ENCODE measurements at places on chromosomes 2 and 18.

GRCh38 chr2:121196849-121197155 is 88.2 kb downstream of the TFCP2L1 start:
- H3K36me3 ChIP-seq = no peaks in the 10 kb centered on the region

- H3K27ac ChIP-seq = no peak overlapping the region
- H3K36me3 ChIP-seq = no peaks in the 10 kb centered on the region
- no peak for DNase-seq
Observed at GRCh38 chr2:167144179-167144898, 256.1 kb downstream of the XIRP2 start.

- H3K27me3 ChIP-seq = no peaks in the 10 kb centered on the region
- H3K4me1 ChIP-seq = no peaks in the 10 kb centered on the region
- H3K36me3 ChIP-seq = no peaks in the 10 kb centered on the region
- H3K4me3 ChIP-seq = no peak overlapping the region
Observed at GRCh38 chr2:126370201-126370600, 285.8 kb upstream of the GYPC start.

GRCh38 chr2:152056418-152056817 is 42.4 kb downstream of the CACNB4 start:
- DNase-seq = no peak
- no peaks in the 10 kb centered on the region for H3K4me1 ChIP-seq
- H3K27me3 ChIP-seq = no peaks in the 10 kb centered on the region
- H3K4me3 ChIP-seq = no peak overlapping the region
- no peaks in the 10 kb centered on the region for H3K36me3 ChIP-seq
- H3K27ac ChIP-seq = no peak overlapping the region

DNA sequence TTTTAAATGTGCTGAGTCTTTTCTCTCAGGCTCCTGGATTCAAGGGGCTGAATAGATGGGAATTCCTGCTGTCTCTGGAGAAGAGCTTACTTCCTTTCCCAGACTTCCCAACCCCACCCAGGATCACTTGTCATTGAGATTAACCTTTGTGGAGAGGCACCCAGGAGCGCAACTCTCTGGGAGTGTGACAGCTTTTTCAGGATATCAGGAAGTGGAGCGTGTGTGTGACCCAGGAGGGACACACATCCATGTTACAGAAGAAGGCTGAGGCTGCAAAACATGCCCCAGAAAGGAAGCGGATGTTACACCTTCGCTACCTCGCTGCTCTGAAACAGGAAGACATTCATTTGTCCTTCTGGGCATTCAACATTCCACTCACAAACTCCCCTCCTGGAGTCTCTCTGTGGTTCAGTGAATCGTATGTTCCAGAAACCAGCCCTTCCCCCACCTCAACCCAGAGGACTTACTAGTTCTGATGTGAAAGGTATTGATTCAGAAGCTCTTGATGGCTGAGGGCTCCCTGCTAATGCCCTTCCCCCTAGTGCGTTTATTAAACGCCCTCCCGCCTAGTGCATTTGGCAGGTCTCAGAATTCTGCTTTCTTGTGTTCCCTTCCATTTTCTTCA is 523.9 kb downstream of the TNS1 start:
- no peak overlapping the region for H3K4me3 ChIP-seq
- no peaks in the 10 kb centered on the region for H3K27me3 ChIP-seq
- no peak for DNase-seq
- H3K27ac ChIP-seq = no peak overlapping the region

GRCh38 chr2:36704475-36705150 is 8.1 kb downstream of the VIT start:
- no peak overlapping the region for H3K27ac ChIP-seq
- H3K4me3 ChIP-seq = no peak overlapping the region
- H3K27me3 ChIP-seq = no peaks in the 10 kb centered on the region
- no peaks in the 10 kb centered on the region for H3K36me3 ChIP-seq
- DNase-seq = no peak

- no peaks in the 10 kb centered on the region for H3K4me1 ChIP-seq
- DNase-seq = no peak
- no peak overlapping the region for H3K4me3 ChIP-seq
- no peaks in the 10 kb centered on the region for H3K27me3 ChIP-seq
- no peak overlapping the region for H3K27ac ChIP-seq
Observed at GRCh38 chr18:59446012-59446411, 86.9 kb upstream of the LMAN1 start.

DNA sequence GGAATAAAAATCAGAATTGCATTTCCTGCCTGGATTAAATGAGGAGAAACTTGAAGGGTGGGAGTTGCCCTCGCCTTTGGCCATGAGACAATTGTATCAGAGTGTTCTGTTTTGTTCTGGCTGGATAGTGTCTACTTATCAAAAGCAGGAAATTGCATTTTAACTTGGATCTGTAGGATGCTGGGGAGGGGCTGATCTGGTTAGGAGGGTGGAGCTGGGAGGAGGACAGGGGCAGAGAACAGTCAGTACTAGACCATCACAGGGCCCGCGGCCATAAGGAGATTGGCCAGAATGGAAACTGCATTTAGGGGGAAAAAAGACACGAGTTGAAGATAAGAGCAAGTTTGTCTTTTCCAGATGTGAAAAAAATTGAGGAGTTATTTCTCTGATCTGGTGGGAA is 199.1 kb upstream of the POU3F3 start:
- DNase-seq = no peak
- H3K27ac ChIP-seq = no peak overlapping the region
- H3K27me3 ChIP-seq = no peaks in the 10 kb centered on the region
- H3K4me3 ChIP-seq = no peak overlapping the region

DNA sequence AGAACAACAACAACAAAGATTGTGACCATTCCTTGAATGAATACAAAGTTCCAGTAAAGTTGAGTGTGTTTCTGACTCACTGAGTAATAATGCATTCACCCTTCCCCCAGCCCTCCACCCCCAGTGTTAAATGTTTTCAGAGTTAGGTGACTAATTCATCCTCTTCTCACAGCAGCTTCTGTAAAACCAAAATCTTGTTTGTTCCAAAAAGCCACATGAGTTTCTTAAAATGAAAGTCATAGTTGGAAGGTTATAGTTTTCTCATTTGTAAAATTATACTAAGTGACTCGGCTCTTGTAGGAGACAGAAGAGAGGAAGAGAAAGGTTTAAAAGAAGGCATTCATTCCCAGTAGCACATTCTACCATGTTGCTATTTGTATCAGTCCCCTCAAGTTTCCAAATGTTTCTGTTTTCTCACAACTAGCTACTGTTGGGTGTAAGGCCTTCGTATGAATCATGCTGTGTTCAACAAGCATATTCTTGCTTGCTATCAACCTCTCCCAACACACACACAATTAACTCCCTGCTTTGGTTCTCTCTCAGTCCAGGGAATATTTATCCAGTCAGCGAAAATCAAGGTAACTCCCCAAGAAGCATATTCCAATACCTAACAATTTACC is 75.3 kb downstream of the MBD2 start:
- peak overlapping the region; percentile 53 for H3K27ac ChIP-seq
- H3K27me3 ChIP-seq = no peaks in the 10 kb centered on the region
- no peaks in the 10 kb centered on the region for H3K4me1 ChIP-seq
- no peak for DNase-seq
- H3K4me3 ChIP-seq = no peak overlapping the region
- H3K36me3 ChIP-seq = no peaks in the 10 kb centered on the region

DNA sequence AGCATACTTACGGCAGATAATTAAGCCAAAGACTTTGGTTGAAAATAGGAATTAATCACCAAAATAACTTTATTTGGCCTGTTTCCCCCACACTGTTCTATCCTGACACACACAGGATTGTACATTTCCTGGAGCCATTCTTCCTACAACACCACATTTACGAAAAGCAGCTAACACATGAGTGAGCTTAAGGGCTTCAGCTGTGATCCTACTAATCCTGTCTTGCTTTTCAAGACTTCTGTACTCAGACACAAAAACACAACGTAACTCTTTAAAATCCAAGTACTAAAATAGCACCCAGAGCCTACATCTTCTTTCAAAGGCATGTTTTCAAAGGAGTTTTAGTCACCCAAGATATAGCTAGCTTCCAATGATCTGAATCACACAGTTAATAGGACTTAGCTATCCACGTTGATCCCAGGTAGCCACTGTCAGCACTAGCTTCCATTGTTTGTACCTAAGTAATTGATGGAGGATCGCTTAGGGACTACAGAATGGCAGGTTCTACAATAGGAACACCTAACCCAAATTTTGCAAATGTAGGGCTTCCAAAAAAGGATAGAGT is 42.8 kb upstream of the TTC39C start:
- no peak for DNase-seq
- no peaks in the 10 kb centered on the region for H3K4me1 ChIP-seq
- no peak overlapping the region for H3K4me3 ChIP-seq
- no peaks in the 10 kb centered on the region for H3K36me3 ChIP-seq

- H3K36me3 ChIP-seq = no peaks in the 10 kb centered on the region
- DNase-seq = no peak
- no peak overlapping the region for H3K4me3 ChIP-seq
- no peak overlapping the region for H3K27ac ChIP-seq
- no peaks in the 10 kb centered on the region for H3K4me1 ChIP-seq
- H3K27me3 ChIP-seq = no peaks in the 10 kb centered on the region
Observed at GRCh38 chr18:77857678-77858655, 608.3 kb downstream of the GALR1 start.

DNA sequence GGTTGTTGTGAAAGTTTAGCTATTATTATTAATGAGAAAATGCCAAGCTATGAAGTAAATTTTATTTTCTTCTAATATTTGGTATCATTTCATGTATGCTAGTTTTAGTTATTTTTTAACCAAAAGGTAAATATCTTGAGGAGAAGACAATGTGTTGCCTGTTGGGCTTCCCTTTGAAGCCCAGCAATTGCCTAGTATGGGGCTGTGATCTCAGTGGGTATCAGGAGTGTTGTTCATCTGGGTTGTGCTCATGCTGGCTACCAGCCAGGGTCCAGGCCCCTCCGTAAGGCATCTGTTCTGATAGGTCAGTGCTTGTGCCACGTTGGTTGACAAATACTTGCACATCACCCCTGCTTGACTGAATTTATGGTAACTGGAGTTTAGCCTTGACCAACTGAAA is 38.0 kb upstream of the DARS1 start:
- DNase-seq = no peak
- H3K4me3 ChIP-seq = no peak overlapping the region
- H3K36me3 ChIP-seq = no peaks in the 10 kb centered on the region
- no peaks in the 10 kb centered on the region for H3K27me3 ChIP-seq
- no peaks in the 10 kb centered on the region for H3K4me1 ChIP-seq

DNA sequence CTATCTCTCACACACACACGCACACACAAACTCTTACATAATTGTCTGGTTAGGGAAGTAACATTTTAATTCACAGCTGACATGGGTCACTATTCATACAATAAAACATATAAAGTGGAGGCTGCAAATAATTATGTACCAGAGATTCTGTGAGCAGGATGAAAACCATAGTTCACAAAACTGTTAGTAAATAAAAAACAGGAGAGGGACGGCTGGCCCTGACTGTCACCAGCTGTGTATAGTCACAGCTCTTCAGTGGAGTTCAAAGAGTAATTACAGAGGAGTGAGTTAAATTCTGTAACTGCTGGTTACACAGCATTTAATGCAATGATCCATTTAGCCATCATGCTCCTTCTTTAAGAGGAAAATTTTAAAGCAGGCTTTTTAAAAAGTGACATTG is 76.9 kb downstream of the NRXN1 start:
- no peak overlapping the region for H3K27ac ChIP-seq
- H3K36me3 ChIP-seq = no peaks in the 10 kb centered on the region
- H3K27me3 ChIP-seq = no peaks in the 10 kb centered on the region
- DNase-seq = no peak
- no peaks in the 10 kb centered on the region for H3K4me1 ChIP-seq

GRCh38 chr18:53408271-53408670 is 816.2 kb downstream of the MBD2 start:
- H3K36me3 ChIP-seq = no peaks in the 10 kb centered on the region
- H3K27me3 ChIP-seq = no peaks in the 10 kb centered on the region
- no peak overlapping the region for H3K27ac ChIP-seq

GRCh38 chr2:173101687-173102086 is 26.0 kb downstream of the MAP3K20 start:
- H3K27me3 ChIP-seq = no peaks in the 10 kb centered on the region
- H3K4me1 ChIP-seq = no peaks in the 10 kb centered on the region
- DNase-seq = no peak

DNA sequence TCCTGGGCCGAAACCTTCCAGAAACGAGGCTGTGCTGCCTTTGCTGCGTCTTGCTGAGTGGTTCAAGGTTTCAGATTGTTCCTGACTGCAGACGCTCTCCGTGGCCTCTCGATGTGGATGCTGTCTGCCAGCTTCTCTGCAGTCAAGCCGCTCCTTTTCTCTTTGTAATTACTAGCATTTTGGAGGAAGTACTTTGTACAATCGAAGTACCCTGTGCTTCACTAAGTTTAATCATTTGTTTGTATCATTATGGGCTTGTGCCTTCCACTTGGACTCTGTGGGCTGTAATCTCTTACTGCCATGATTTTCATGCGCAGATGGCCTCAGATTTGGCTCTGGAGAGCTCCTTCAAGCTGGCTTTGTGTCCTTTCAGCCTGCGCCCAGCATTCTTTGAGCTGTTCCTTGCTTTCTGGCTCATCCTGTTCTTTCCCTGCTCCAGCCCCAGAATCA is 49.3 kb downstream of the TRAF3IP1 start:
- H3K4me3 ChIP-seq = no peak overlapping the region
- H3K4me1 ChIP-seq = no peaks in the 10 kb centered on the region
- DNase-seq = no peak
- H3K27me3 ChIP-seq = no peaks in the 10 kb centered on the region
- H3K27ac ChIP-seq = no peak overlapping the region

DNA sequence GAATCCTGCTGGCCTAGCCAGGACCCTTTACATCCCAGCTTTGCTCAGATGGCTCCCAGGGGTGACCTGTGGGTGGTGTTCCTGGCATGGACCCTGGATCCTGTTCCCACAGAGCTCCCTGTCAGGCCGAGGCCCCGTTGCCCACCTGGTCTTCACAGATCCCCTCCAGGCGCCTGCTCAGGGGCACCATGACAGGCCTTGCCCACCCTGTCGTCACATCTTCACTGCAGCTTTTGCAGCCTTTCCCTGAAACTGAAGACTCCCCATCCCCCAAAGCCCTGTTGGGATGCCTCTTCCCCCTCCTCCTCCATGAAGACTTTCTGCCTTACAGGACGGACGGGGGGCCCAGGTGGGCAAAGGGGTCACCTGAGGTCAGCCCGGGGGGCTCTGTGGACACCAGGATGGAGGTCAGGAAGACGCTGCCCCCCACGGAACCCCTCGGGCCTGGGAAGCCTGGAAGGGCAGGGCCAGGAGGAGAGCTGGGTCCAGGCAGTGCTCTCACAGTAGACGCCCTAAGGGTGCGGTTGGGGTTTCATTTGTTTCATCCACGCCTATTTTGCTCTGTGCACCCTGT is 13.0 kb upstream of the KIF1A start:
- H3K4me1 ChIP-seq = no peaks in the 10 kb centered on the region
- H3K4me3 ChIP-seq = no peak overlapping the region
- peak; percentile 30 for DNase-seq
- H3K36me3 ChIP-seq = no peaks in the 10 kb centered on the region
- H3K27ac ChIP-seq = no peak overlapping the region

- no peaks in the 10 kb centered on the region for H3K4me1 ChIP-seq
- no peak for DNase-seq
- H3K27me3 ChIP-seq = no peaks in the 10 kb centered on the region
- no peak overlapping the region for H3K4me3 ChIP-seq
- no peak overlapping the region for H3K27ac ChIP-seq
Observed at GRCh38 chr2:118050386-118050785, 36.5 kb upstream of the CCDC93 start.

GRCh38 chr2:236114959-236115358 is 53.2 kb downstream of the GBX2 start:
- no peak overlapping the region for H3K27ac ChIP-seq
- no peaks in the 10 kb centered on the region for H3K36me3 ChIP-seq
- no peaks in the 10 kb centered on the region for H3K4me1 ChIP-seq
- no peaks in the 10 kb centered on the region for H3K27me3 ChIP-seq
